ENCODE measurements at places on chromosomes 13 and 19.
A peak's percentile ranks its signal among the peaks of the same experiment; 100 is the strongest.

DNA sequence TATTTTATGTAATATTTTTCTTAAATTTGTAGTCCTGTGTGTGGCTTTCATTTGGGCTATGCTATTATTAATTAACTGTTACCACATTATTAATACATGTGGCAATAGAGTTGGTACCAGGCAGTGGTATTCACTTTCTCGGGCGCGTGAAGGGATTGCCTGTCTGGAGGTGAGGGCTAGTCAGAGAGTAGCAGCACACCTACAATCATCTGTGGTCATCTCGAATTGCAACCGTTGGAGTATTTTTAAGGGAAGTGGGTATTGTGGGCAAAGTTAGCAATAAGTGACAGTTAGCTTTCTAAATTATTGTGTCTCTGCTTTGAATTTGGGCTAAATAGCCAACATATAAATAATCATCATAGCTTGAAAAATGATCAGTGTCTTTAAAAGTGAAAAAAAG, 20.0 kb upstream of the GPR18 start:
- DNase-seq, result no peak
- no peaks in the 10 kb centered on the region for H3K27me3 ChIP-seq
- no peaks in the 10 kb centered on the region for H3K4me1 ChIP-seq
- H3K27ac ChIP-seq, result no peak overlapping the region

GRCh38 chr13:50513300-50513877, 330.1 kb downstream of the DLEU7 start:
- DNase-seq, result no peak
- H3K27me3 ChIP-seq, result no peaks in the 10 kb centered on the region
- H3K27ac ChIP-seq, result peak overlapping the region; percentile 71
- no peaks in the 10 kb centered on the region for H3K36me3 ChIP-seq
- no peak overlapping the region for H3K4me3 ChIP-seq

- H3K4me3 ChIP-seq, result peak overlapping the region; percentile 79
- H3K4me1 ChIP-seq, result no peaks in the 10 kb centered on the region
- DNase-seq, result no peak
- H3K36me3 ChIP-seq, result no peaks in the 10 kb centered on the region
- H3K27ac ChIP-seq, result no peak overlapping the region
- no peaks in the 10 kb centered on the region for H3K27me3 ChIP-seq
These were observed 1.2 kb downstream of the ZNF345 start for GRCh38 chr19:36851898-36852297.

DNA sequence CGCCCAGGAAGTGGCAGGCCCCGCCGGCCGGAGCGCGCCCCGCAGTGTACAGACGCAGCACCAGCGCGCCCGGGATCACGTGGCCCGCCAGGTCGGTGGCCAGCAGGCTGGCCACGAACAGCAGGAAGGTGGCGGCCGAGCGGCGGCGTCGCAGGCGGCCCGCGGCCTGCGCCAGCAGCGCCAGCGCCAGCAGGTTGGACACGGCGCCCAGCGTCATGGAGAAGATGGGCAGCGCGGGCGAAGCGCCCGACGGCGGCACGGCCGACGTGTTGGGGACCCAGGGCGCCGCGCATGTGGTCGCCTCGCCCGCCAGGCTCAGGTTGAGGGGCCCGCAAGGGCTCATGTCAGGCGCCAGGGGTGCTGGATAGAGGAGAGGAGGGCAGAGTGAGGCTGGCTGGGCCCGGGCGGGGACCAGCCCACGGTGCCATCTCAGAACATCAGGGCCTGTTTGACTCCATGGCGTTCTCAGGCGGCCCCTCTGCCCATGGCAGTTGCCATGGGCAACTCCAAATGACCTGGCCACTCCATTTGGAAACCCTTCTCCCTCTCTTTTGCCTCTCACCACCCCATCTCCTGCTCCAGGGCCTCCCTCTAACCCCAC, 1.1 kb downstream of the PTGER1 start:
- no peak for DNase-seq
- H3K36me3 ChIP-seq, result peaks cover 5% of the 10 kb centered on the region
- H3K27ac ChIP-seq, result no peak overlapping the region
- peaks cover 3% of the 10 kb centered on the region for H3K27me3 ChIP-seq
- H3K4me3 ChIP-seq, result no peak overlapping the region

DNA sequence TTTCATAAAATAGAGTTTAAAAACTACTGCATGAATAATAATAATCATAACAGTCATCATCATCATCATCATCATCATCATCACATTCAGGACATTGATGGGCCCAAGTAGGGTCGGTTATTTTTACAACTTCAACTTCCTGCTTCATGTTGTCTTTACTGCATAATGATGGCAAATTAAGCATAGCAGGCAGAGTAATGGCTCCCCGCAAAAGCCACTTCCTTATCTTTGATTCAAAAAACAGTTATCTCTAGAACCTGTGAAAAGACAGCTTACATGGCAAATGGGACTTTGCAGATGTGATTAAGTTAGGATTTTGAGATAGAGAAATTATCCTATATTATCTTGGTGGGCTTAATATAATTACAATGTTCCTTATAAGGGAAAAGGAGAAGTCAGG, 792.9 kb downstream of the LIG4 start:
- no peak overlapping the region for H3K27ac ChIP-seq
- no peak for DNase-seq
- H3K27me3 ChIP-seq, result no peaks in the 10 kb centered on the region
- no peaks in the 10 kb centered on the region for H3K36me3 ChIP-seq
- H3K4me1 ChIP-seq, result no peaks in the 10 kb centered on the region
- H3K4me3 ChIP-seq, result no peak overlapping the region

GRCh38 chr13:106507560-106508274, 27.7 kb downstream of the EFNB2 start:
- H3K36me3 ChIP-seq, result no peaks in the 10 kb centered on the region
- DNase-seq, result no peak

DNA sequence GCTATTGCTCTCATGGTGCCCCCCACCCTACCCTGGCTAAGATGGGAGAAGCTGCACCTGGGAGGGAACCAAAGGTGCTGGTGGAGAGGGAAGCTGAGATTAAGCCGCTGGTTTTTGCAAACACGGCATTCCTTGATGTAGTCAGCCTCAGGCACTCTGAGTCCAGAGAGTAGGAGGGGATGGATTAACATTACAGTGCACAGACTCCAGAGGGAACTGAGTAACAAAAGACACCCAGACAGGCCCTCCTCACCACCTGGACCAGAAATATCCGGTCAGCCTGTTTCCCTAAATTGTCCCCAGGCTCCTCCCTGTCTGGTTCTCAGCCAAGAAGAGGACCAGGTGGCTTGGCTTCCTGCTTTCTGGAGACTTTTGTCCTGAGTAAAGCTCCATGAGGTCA, 28.9 kb upstream of the PABPC3 start:
- H3K4me1 ChIP-seq, result no peaks in the 10 kb centered on the region
- no peak overlapping the region for H3K27ac ChIP-seq
- no peak overlapping the region for H3K4me3 ChIP-seq

DNA sequence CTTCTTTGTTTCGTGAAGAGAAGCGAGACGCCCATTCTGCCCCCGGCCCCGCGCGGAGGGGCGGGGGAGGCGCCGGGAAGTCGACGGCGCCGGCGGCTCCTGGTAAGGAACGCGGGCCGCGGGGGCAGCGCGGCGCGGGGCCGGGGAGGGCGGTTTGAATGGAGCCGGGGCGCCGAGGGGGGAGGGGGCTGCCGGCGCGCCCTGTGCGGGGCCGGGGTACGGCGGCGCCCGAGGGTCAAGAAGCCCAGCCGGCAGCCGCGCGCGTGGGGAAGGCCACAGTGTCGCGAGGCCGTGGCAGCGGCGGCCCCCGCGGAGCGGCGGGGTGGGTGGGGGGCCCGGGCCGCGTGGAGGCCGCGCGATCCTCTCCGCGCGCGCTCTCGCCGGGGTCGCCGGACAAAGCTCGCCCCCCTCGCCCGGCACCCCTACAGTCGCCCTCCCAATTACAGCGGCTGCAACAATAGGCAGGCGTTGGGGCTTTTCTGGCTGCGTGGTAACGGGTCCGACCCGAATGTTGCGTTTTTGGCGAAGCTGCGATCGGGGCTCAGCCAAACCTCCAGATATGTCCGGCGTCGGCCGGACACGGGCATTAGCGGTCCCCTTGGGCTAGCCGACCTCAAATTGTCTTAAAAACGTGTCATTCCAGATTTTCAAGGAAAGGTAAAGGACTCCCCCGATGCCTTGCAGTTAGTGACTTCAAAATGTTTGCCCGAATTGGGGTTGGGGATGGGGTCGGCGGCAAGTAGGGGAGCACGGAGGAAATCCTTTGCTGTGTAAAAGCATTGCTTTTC, 437 bp downstream of the SMARCA4 start:
- peak overlapping the region; percentile 76 for H3K4me3 ChIP-seq
- no peaks in the 10 kb centered on the region for H3K27me3 ChIP-seq
- H3K27ac ChIP-seq, result peak overlapping the region; percentile 97
- H3K36me3 ChIP-seq, result no peaks in the 10 kb centered on the region
- peaks cover 11% of the 10 kb centered on the region for H3K4me1 ChIP-seq

GRCh38 chr13:37601648-37602440, 3.3 kb upstream of the POSTN start:
- peak overlapping the region; percentile 10 for H3K27ac ChIP-seq
- no peak overlapping the region for H3K4me3 ChIP-seq
- no peaks in the 10 kb centered on the region for H3K36me3 ChIP-seq
- no peaks in the 10 kb centered on the region for H3K27me3 ChIP-seq
- no peak for DNase-seq

DNA sequence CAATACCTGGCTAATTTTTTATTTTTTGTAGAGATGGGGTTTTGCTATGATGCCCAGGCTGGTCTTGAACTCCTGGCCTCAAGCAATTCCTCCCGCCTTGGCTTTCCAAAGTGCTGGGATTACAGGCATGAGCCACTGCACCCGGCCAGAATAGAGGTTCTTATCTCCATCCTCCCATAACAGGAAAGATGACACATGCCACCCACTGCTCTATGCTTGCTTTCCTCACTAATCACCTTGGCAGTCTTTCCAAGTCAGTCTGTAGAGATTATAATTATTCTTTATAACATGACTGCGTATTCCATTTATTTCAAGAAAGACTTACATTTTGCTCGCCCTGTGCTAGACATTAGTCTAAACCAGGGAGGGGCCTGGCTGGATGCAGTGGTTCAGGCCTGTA, 6.7 kb downstream of the VAV1 start:
- H3K4me3 ChIP-seq, result no peak overlapping the region
- no peak overlapping the region for H3K27ac ChIP-seq
- no peaks in the 10 kb centered on the region for H3K27me3 ChIP-seq
- no peaks in the 10 kb centered on the region for H3K4me1 ChIP-seq
- H3K36me3 ChIP-seq, result no peaks in the 10 kb centered on the region

- H3K4me3 ChIP-seq, result no peak overlapping the region
- H3K36me3 ChIP-seq, result peaks cover 5% of the 10 kb centered on the region
These were observed 20.7 kb downstream of the LIG1 start for GRCh38 chr19:48149430-48149829.

GRCh38 chr19:55632463-55632834, 8.1 kb upstream of the ZNF784 start:
- peak; percentile 80 for DNase-seq
- H3K4me1 ChIP-seq, result no peaks in the 10 kb centered on the region
- no peak overlapping the region for H3K4me3 ChIP-seq
- H3K27me3 ChIP-seq, result no peaks in the 10 kb centered on the region
- no peaks in the 10 kb centered on the region for H3K36me3 ChIP-seq

DNA sequence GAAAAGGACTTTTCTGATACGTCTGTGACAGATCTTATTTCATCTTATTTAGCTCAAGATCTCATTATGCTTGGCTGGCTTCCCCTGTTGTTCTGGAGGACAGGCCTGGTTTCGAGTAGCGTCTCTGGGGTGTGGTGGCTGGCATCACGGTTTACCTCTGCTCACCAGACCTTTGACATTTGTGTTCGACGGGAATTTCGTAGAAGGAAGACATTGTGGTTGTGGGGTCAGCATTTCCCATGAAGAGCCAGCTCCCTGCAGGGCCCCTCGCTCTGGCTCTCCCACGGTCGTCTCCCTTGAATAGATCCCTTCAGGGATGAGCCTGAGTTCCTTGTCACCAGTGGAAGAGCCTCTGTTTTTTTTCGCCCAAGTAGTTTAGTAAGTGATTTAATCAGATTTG, 78.6 kb upstream of the TEX29 start:
- H3K27me3 ChIP-seq, result no peaks in the 10 kb centered on the region
- H3K36me3 ChIP-seq, result no peaks in the 10 kb centered on the region
- H3K27ac ChIP-seq, result no peak overlapping the region
- H3K4me3 ChIP-seq, result no peak overlapping the region
- H3K4me1 ChIP-seq, result no peaks in the 10 kb centered on the region

- H3K4me1 ChIP-seq, result peaks cover 5% of the 10 kb centered on the region
- no peaks in the 10 kb centered on the region for H3K36me3 ChIP-seq
- H3K4me3 ChIP-seq, result no peak overlapping the region
- peak; percentile 48 for DNase-seq
- H3K27me3 ChIP-seq, result no peaks in the 10 kb centered on the region
These were observed 11.4 kb downstream of the PCCA start for GRCh38 chr13:100100115-100100879.

DNA sequence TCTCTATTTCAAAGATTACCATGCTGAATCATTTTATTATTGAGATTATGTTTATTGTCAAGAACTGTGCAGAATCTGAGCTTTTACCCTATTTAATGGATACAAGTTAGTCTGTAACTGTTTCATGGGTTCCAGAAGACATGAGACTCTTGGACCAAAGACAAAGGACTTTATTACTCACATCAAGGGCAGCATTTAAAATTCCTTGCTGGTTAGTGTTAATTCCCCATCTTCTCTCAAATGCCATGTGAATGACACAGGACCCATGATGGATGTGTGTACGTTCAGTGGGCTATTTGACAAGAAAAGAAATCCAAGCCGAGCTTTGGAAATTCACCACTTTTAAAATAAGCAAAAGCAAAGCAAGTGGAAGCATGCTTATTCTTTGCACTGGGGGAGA, 139.9 kb downstream of the PCDH20 start:
- no peaks in the 10 kb centered on the region for H3K27me3 ChIP-seq
- H3K4me3 ChIP-seq, result no peak overlapping the region
- no peaks in the 10 kb centered on the region for H3K4me1 ChIP-seq
- no peaks in the 10 kb centered on the region for H3K36me3 ChIP-seq
- no peak for DNase-seq

DNA sequence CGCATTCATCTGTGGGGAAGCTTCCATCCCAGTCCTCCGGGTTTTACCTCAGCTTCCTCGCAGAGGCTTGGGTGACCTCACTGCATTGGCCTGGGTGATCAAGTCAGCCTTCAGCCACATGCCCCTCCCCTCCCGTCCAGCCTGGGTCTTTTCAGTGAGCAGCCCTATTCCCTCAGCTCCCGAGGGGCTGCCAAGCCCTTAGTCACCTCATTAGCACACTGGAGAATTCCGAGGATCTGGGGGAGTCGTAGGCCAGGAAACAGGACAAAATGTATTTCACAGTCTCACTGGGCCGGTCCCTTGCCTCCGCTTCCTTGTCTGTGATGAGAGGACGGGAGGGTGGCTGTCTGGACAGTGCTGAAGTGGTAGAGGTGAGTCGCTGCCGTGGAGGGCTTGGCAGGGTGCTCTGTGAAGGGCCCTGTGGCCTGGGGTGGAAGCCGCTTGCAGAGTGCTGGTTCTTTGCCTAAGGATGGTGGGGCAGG, 19.9 kb downstream of the KDM4B start:
- H3K4me1 ChIP-seq, result peaks cover 4% of the 10 kb centered on the region
- no peaks in the 10 kb centered on the region for H3K27me3 ChIP-seq
- no peaks in the 10 kb centered on the region for H3K36me3 ChIP-seq
- peak overlapping the region; percentile 71 for H3K27ac ChIP-seq
- no peak for DNase-seq

GRCh38 chr13:100490692-100491091, 97.9 kb downstream of the GGACT start:
- no peak for DNase-seq
- H3K27me3 ChIP-seq, result no peaks in the 10 kb centered on the region
- H3K4me1 ChIP-seq, result no peaks in the 10 kb centered on the region
- H3K27ac ChIP-seq, result no peak overlapping the region
- H3K4me3 ChIP-seq, result no peak overlapping the region

All from breast epithelium (tissue), 4 donors.